GM23248 (cell line): ENCODE measurements at places on chromosomes 6 and 20. TPM values are rescaled to one million over a fixed set of nuclear protein-coding genes. Genes with fewer than 3 reads are reported as not detected.

The PSORS1C1 gene
- polyA plus RNA-seq = 2.0 and 2.6 TPM in 2 replicates

The PGC gene
- not detected in 2 replicates for polyA plus RNA-seq

DNA sequence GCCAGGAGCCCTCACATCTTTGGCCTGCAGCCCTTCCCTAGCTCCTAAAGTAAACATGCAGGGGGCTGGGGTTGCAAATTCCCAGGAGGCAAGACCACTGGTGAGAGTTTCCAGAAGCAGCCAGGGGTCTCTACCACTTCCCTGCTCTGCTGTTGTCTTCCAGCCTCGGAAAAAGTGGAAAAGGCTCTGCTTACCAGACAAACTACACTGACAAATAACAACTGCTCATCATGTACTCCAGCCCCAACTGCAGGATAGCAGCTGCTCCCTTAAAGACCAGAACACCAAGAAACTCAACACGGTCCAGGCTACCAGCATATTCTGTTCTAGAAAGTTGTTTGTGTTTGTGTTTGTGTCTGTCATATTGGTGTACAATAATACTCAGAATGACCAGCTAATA is 187.5 kb upstream of the MARCKS start:
- DNase-seq = no peak

DNA sequence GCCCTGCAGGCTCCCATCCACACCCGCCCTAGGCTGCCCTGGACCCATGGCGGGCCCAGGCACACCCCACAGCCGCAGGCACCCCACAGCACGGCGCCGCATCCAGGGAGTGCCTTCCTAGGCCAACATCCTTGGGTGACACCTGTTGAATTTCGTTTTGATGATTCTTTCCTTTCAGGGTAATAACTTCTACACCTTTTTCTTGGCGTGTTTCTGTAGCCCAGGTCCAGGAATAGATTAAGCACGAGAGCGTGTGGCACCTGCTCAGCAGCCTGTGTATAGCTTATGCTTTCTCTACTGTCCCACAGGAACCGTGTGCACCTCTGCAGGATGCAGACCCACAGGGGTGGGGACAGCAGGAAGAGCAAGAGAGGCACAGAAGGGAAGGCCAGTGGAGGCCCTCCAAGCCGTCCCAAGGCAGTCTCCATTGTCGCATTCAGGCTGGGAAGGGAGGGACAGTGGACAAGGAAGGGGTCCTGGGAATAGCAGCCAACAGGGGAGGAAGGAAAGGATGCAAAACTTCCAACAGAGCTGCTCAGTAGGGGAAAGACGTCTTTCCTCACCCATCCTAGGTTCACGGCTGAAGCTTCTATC is 118.1 kb upstream of the AFDN start:
- no peak for DNase-seq

DNA sequence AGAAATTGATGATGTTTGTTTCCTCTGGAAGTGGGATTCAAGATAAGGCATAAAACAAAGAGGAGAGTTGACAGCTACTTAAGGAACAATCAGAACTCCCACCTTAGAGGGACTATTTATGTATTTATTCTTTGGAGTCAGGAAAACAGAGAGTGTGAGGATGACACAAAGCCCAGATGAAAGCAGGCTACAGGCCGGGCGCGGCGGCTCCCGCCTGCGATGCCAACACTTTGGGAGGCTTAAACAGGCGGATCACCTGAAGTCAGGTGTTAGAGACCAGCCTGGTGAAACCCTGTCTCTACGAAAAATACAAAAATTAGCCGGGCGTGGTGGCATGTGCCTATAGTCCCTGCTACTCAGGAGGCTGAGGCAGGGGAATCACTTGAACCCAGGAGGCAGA is 393.0 kb upstream of the PLCB4 start:
- no peak for DNase-seq

GRCh38 chr20:46814366-46815232 is 80.0 kb upstream of the EYA2 start:
- peak; percentile 95 for DNase-seq

GRCh38 chr6:163757520-163757919 is 343.0 kb downstream of the QKI start:
- DNase-seq = no peak
